Hepatic stellate cell (primary cell): ENCODE measurements at places on chromosomes 7 and 10.

DNA sequence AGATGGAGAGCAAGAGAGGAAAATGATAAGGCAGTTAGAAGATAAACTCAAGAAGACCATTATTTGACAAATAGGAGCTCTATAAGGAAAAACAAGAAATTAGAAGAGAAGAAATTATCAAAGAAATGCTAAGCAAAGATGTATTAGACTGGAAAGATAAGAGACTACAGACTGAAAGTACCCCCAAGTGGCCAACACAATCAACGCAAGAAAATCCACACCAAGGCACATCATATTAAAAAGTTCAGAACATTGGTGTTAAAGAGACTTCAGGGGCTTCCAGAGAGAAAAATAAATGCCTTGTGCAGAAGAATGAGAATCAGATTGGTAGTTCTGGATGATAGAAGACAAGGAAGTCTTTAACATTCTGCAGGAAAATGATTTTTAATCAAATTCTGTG is 46.0 kb downstream of the SH2D4B start:
- no peak for DNase-seq

DNA sequence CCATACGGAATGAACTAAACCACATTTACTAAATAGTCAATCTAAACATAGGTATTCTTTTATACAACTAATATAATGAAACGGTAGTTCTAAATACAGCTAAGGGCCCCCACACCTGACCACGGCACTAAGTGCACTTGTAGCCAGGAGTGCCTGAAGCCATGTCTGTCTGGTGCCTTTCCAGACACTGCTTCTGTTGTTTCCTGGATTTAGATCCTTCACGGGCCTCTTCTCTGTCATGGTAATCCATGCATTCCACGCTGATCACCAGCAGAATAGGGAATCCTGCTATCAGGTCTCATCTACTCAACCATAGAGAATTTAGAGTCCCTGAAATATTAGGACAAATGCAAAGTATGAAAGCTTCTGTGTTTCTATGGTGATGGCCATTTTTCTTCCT is 37.8 kb downstream of the OSBPL3 start:
- no peak for DNase-seq

DNA sequence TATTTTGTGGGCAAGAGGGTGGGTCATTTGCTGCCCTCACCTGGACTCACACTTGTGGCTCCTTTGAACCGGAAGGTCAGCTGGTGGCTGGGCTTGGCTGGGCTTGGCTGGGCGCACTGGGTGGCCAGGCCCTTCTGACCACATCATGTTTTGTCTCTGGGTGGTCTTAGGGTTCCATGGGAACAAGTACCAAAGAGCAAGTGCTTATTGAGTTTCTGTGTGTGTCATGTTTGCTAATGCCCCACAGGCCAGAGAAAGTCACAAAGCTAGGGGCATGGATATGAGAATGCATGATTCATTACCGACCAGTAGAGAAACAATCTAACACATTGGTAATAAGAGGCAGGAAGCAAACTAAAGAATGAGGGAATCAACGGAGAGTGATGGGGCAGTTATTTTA is 33.6 kb upstream of the NRP1 start:
- no peak for DNase-seq

- no peak for DNase-seq
Measured at GRCh38 chr10:52376694-52377354, 62.7 kb downstream of the DKK1 start.

DNA sequence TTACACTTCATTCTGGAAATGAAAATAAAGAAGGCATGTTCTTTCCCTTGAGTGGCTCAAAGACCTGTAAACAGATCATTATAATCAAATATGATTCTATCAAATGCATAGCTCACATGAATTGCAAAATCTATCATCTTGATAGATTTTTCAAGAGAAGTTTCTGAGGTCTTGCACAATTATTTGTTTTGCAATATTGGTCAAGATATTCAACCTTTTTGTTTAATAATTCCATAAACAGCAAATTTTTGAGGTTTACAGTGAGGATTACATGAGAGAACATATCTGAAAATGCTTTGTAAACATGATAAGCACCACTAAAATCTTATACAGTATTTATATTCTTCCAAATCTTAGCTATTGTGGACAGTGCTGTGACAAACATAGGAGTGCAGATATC is 160.8 kb downstream of the HDAC9 start:
- no peak for DNase-seq

DNA sequence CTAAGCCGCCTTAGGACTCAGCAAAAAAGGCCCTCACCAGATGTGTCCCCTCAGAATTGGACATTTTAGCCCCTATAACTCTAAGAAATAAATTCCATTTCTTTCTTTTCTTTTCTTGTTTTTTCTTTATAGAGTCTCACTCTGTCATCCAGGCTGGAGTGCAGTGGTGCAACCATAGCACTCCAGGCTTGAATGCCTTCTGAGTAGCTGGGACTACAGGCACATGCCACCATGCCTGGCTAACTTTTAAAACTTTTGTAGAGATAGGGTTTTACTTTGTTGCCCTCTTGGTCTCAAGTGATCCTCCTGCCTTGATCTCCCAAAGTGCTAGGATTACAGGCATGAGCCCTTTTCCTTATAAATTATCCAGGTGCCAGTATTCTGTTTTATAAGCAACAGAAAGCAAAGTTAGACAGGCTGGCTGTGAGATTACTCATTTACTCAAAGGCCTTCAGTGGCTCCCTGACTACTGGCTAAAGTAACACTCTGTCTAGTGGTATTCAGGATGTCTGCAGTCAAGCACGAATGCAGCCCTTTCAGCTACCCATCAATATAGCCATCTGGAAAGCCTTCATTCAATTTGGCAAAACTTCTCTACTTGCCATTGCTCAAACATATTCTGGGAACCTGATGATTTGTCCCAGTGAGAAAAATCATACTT is 128.6 kb downstream of the ICA1 start:
- no peak for DNase-seq

GRCh38 chr10:132862485-132863420 is 76.8 kb upstream of the NKX6-2 start:
- DNase-seq, result no peak

GRCh38 chr10:101797403-101798059 is 14.3 kb upstream of the NPM3 start:
- no peak for DNase-seq

- peak; percentile 25 for DNase-seq
Measured at GRCh38 chr10:27360581-27361172, 120.1 kb upstream of the ACBD5 start.

DNA sequence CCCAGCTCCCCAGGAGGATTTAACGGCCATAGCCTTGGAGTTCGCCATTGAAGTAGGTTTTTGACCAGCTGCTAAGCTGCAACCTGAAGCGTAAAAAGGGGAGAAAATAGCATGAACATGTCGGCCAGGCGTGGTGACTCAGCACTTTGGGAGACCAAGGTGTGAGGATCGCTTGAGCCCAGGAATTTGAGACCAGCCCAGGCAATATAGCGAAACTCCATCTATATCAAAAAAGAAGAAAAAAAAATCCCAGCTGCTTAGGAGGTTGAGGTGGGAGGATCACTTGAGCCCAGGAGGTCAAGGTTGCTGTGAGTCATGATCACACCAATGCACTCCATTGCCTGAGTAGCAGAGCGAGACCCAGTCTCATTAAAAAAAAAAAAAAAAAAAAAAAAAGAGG is 32.2 kb upstream of the MCU start:
- DNase-seq, result no peak

DNA sequence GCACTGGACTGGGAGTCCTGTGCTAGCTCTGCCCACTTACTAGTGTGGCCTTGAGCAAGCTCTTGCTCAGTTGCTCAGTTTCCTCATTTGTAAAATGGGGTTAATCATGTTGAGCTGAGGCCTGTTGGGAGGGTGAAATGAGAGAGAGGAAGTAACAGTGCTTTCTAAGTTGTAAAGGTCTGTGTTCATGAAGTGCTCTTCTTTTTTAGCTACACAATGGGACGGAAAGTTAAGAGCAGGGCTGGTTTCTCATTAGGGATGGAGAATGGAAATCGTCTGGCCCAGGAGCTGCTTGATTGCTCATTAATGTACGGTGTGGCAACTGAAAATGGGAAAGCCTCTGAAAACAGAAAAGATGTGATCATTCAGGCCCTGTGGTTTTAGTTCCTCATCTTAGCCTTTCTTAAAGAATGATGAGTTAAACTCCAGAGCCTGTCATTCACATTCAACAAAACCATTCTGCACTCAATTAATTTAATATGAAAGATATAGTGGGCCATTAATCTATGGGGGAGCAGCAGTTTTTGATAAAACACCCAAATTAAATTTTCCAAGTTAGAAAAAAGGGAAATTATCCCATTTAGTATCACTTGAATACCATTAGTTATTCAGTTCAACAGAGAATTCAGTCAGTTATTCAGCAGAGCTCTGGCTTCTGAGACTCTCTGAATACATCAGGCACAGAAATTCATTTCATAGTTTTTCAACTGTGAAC is 60.5 kb downstream of the SH2D4B start:
- DNase-seq, result no peak

DNA sequence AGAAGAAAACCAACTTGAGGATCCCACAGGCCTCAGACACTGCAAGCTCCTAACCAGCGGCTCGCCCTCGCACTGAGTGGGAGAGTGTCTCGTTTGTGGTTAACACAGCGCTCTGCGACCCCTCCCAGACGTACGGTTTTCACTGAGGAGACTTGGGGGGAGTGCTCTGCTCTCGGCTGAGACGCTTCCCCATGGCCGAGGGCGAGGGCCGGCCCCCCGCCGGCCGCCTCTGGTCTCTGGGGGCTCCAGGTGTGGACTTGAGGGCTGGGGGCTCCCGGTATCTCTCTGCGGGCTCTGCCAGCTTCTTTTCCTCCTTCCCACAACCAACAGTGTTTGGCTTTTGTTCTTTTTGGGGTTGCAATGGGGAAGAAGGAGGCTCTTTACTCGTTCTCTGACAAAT is 118.7 kb downstream of the LARP4B start:
- no peak for DNase-seq

- peak; percentile 49 for DNase-seq
Measured at GRCh38 chr10:86225103-86225782, 141.4 kb downstream of the GRID1 start.

- DNase-seq, result no peak
Measured at GRCh38 chr7:2622869-2623697, 8.7 kb upstream of the TTYH3 start.

- no peak for DNase-seq
Measured at GRCh38 chr7:158458716-158459282, 128.8 kb downstream of the PTPRN2 start.

GRCh38 chr10:110863361-110863760 is 8.4 kb upstream of the PDCD4 start:
- DNase-seq, result no peak

DNA sequence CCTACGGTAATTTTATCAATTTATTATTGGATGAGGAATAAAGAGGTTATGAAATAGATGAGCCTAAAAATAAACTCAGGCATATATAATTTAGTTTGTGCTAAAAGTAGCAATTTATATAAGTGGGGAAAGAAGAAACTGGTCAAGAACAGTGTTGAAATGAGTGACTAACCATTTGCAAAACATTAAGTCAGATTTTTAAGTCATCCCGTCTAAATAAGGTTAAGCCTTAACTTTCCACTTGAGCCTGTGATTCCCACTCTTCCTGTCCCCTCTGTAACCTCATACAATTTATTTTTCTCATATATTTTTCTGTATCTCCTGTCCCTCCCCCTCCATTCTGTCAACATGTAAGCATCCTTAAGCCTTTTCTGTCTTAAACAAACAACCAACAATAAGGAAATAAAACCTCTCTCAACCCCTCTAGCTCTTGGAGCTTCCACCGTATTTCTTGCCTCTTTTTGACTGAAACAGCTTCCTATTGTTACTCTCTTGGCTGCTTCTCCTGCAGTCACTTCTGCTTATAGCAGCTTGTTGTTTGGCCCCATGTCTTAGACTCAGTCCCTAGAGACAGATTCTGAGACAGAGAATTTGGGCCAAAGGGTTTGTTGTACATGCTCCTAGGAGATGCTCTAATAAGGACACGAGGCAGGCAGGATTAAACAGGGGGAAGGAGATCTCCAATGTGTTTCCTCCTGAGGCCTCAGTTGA is 109.7 kb downstream of the GNAI1 start:
- DNase-seq, result no peak

DNA sequence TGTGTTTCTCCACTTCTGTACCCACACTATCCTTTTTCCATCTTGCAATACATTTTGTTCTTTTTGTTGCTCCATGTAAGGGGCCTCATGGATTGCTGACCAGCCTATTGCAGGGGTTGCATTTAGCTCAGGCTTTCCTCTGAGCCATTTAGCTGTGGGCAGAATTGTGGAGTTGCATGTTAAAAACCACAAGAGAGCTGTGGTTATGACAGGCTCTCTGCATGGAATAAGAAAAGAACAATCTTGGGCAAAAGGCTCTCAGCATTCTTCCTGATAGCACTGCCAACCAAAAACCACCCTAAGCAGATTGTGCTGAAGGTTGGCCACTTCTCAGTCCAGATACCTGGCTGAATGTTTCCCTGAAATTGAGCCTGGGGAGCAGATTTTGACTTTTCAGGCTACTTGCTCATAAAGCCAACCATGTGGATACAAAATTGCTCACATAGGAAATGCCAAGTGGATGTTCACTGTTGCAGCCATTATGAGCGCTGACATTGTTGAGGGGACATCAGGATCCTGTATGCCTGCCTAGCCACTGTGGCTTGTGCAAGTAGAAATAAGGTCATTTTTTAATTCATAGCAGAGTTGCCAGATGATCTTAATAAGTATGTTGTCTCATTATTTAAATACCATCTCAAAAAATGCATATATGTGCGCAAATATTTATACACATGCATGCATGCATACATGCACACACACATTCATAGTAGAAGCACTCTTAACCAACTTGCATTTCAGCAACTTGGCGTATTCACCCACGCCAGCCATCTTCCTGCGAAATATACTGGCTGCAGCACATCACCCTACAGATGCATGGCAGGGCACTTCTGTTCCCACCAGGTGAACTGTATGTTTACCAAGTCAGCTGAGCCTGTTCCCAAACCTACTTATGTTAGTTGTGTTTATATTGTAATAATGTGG is 695.4 kb downstream of the LRMDA start:
- DNase-seq, result no peak

DNA sequence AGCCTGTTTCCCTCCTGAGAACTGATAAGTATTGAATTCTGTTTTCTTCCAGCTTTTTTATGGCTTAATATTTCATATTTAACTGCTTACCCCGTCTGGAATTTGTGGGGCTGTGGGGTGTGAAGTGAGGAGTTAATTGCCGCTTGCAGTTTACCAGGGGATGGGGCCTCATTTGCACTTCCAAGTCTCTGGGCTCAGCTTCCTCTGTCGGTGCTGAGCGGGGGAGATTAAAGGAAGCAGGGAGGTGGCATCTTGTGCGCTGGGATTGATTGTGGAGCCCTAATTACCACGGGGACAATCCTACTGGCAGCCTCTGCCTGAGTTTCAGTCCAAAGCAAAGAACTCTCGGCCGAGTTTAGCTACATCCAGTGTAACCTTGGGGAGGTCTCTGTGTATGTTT is 33.4 kb downstream of the ELFN1 start:
- no peak for DNase-seq

- no peak for DNase-seq
Measured at GRCh38 chr7:137957887-137958286, 44.0 kb downstream of the CREB3L2 start.

- DNase-seq, result no peak
Measured at GRCh38 chr10:49151481-49151880, 17.7 kb upstream of the FAM170B start.

- no peak for DNase-seq
Measured at GRCh38 chr10:68251625-68252495, 19.9 kb upstream of the ATOH7 start.

- no peak for DNase-seq
Measured at GRCh38 chr7:12689451-12689850, 2.0 kb downstream of the ARL4A start.
